ENCODE measurements at places on chromosomes 7 and 10.

DNA sequence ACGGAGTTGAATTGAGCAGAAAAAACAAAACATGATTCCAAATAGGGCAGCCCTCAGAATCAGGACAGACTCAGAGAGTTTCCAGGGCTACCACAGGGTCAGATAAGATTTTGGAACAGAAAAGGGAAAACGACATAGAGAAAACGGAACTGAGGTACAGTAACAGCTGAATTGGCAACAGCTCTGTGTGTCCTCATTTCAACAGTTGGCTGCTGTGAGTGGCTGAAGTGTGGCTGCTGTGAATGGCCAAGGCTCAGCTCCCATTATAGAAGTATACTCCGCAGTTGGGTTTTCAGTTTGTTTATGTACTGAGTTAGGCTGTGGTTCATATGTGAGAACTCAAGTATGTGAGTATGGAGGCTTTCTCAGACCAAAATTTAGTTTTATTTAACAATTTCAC, 32.0 kb downstream of the ANTXRL start:
- DNase-seq = no peak

GRCh38 chr7:129095258-129095657, 40.3 kb upstream of the TNPO3 start:
- DNase-seq = no peak

GRCh38 chr10:19857876-19858275, 41.6 kb downstream of the PLXDC2 start:
- DNase-seq = no peak

GRCh38 chr7:4683884-4684565, 1.9 kb downstream of the FOXK1 start:
- peak; percentile 14 for DNase-seq

DNA sequence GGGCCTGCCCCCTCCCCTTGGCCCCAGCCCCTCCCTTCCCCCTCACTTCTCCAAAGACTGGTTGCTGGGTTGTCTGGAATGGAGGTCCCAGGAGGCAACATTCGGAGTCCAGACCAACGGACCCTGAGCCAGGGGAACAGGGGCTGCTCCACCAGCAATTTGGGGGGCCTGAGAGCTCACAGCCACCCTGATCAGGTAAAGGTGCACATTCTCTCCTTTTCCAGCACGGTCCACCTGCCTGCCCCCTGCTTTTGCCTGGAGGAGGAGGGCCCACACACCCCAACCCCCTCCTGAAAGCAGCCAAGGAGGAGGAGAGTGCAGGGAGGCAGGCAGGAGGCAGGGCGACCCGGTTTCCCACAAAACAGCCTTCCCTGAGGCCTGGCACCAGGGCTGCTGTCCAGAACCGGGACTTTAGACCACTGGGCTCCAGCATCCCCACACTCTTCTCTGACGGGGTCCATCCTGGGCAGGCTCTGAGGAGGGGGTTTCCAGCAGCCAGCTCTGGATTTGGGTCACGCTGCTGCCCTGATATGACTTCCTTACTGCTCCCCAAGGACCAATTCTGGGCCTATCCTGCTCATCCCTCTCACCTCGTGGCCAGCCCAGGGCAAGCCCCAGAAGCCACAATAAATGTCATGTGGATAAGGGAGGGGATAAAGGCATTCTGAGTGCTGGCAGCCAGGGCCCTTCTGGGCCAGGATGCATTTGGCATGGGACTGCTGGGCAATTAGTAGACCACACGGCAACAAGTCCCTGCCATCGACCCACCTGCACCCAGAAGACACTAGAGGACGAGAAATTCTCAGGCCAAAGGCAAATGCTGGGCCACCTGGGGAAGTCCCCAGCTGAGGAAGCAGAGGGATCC, 1.1 kb upstream of the CAMK2B start:
- DNase-seq = no peak

DNA sequence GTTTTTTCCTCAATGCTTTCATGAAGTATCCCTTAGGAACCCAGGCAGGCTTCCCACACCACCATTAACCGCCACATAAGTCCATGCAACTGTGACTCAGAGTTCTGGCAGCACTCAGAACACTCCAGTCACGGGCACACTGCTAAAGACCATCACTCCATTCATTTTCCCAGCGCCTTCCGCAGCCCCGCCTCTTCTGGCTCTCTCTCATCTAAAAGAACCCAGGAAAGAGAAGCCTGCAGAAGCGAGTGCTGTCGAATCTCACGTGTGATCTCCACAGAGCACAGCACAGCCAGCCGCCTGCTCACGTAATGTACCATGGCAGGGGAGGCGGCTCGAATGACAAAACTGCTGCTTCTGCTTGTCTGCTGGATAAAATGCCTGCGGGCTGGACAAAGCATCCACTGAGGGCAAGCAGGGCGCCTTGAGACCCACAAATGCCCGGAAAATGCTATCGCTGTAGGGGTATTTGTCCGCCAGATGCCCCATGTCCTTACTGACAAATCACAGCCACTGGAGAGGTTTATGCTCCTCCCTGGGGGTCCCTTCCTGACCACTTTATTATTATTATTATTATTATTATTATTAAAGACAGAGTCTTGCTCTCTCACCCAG, 1.8 kb downstream of the PSMG3 start:
- DNase-seq = peak; percentile 29

- DNase-seq = no peak
These were observed 3.0 kb downstream of the CLDN15 start for GRCh38 chr7:101234636-101235035.

DNA sequence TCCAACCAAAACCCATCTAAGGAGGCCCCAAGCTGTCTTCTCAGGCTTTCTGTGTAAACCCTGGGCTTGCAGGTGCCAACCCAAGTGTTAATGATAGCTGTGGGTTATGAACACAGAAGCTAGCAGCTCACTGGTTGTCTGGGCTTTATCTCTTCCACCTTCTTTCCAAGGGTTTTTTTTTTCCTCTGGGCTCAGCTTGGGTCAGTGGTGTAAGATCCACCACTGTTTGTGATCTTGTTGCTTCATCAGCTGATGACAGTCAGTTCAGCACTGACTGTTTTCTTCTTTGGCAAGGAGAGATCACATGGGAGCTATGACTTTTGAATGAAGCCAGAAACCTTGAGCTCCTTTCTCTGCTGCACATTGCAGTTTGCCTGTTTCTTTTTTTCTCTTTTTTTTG, 4.6 kb downstream of the GTPBP4 start:
- no peak for DNase-seq

DNA sequence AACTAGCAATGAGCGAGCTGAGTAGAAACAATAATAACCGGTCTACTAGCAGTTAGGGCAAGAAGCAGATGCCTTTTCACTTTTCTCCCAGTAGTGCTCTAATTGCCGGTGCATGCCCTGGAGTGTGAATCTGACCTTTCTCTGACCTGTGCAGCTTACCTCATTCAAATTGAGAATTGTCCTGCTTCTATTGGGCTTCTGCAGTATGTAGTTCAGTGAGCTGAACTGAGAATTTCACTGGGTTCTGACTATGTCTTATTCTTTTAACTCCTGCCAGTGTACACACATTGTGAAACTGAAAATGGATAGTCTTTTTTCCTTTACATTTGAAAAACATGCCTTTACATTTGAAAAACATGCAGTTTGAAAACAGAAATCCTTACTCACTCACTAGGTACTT, 157.9 kb upstream of the GRM3 start:
- no peak for DNase-seq

- DNase-seq = no peak
These were observed 101.1 kb upstream of the ABCB5 start for GRCh38 chr7:20514364-20514763.

- DNase-seq = no peak
These were observed 427.4 kb upstream of the MGMT start for GRCh38 chr10:129039406-129040370.

GRCh38 chr10:23035569-23035968, 59.8 kb upstream of the MSRB2 start:
- no peak for DNase-seq

DNA sequence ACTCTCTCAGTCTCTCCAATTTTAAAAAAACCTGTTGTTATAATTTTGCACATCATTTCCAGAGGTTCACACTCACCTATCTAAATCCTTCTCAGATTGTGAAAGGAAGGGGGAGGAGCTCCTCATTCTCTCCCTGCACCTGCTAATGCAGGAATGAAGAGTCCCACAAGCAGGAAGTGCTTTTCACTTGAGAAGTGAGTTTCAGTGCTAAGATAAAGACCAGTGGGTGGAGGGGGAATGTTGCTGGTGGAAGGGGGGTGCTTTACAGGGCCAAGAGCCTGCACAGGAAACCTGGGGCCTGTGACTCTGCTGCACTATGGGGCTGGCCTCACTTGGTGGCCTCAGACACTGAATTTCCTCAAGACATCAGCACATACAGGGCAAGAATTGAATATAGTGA, 176.4 kb downstream of the PTPN20 start:
- DNase-seq = no peak

DNA sequence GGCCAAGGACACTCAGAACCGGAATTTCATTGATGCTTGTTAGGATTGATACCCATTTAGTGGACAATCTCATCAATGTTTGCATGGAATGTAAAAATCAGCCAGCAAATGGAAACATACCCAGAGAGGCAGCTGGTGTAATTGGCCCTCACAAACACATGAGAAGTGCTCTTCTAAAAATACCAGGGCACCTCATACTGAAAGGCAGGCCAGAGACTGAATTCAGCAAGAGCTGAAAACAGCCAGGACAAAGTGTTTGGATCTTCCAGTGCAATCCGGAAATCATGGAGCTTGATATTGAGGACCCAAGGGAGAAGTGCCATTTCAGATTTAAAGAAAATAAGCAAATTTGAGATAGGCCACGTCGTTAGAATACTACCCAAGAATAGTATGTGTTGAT, 498.6 kb downstream of the GALNT17 start:
- DNase-seq = no peak

DNA sequence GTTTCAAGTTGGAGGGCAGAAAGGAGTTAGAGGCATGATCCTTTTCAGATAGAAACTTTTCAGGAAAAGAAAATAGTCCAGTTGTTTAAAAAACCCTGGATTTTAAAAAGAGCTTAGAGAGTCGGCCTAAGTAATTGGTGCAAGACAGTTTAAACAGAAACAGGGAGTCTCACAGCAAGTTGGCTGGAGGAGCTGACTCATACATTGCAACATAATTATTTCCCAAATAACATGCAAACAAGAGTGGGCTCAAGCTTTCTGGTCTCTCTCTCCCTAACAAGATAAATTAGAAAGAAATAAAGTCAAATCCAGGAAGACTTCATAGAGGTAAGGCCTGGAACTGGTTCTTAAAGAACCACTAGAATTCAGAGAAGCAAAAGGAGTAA, 100.3 kb upstream of the AGBL3 start:
- no peak for DNase-seq

GRCh38 chr7:8201846-8202441, 60.0 kb downstream of the ICA1 start:
- no peak for DNase-seq

DNA sequence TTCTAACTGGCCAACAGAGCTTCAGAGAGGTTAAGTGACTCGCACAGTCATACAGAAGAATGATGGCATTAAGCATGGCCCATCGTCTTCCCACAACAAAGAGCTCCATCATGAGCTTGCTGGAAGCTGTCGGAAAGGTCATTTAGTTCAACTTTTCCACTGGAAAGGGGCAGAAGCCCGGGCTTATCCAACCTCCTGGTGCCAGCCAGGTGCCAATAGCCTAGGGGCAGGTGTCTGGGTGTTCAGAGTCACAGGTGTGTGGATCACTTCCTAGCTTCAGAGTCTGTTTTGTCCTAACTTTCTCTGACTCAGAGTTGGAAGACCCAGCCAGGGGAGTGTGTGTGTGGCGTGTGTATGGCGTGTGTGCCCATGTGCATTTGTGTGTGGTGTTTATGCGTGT, 1.3 kb upstream of the TRPV6 start:
- no peak for DNase-seq

GRCh38 chr7:139791316-139791715, 13.5 kb upstream of the HIPK2 start:
- no peak for DNase-seq

- no peak for DNase-seq
These were observed 100.8 kb downstream of the CUBN start for GRCh38 chr10:17028798-17029197.

DNA sequence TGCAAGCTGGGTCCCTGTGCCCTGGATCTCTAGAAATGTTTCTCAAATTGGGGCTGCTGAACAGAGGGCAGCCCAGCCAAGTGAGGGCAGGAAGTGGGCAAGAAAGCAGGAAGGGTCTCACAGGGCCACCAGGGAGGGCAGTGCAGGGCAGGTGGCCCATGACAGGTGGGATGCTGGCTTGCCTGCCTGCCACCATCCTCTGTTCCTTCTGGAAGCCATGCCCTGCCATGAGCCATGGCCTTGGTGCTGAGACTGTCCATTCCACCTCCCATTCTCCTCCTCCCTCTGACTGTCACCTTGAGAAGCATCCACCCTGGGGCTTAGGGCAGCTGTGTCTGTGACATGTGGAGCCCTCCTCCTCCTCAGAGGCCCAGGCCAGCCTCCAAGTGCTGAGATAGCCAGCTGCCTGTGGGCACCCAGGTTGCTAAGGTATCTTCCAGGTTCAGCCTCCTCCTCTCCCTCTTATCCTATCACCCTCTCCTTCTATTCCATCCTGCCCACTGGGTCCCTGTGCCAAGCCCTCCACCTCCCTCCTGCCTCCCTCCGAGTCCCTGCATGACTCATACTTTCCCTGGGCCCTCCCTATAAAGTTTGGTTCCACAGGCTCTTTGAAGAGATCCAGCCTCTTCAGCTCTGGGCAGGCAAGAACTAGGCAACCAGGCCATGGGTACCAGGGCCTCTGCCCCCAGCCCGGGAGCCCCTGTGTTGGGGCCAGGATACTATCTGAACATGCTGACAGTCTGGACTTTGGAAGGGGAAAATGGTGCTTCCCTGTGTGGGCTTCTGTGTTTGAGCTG, 1.3 kb downstream of the VSIR start:
- no peak for DNase-seq

- DNase-seq = no peak
These were observed 24.6 kb downstream of the WIPI2 start for GRCh38 chr7:5214641-5215040.

DNA sequence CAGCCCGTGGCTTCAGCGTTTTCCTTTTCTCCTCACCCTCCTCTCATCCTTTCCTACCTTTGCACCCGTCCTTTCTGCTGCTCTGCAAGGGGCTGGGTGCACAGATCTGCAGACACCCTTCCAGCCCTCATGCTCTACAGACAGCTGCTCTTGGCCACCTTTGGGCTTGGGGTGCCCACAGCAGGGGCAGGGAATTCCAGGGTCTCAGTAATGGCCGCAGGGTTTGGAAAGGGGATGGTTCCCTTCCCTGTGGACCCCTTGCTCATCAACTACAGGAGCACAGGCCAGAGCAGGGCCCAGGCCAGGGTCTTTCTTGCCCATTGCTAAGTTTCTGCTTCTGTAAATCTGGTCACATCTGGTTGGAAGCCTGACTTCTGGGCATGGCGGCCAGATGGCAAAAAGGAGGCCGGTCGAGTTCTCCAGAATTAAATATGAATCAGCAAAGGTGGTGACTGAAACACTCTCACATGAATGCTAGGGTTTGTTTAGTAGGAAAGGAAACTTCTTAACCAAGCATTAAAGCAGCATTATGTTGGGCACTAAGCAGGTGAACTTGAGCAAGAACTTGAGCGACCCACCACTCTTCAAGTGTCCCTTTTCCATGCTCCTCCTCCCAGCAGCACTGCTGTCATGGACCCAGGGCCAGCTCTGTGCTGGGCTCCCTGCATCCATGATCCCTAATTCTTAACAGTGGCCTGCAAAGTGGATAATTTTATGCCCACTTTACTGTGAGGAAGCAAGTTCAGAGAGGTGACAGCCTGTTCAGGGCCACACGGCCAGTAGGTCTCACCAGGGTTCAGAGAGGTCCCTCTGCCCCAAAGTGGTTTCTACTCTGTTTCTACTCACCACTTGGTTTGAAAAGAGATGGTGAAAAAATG, 1.5 kb downstream of the ECHDC3 start:
- DNase-seq = no peak

Measured in anterior cingulate cortex (tissue), 58 donors.